ENCODE measurements at places on chromosomes 6 and 20. TPM values are rescaled to one million over a fixed set of nuclear protein-coding genes. Genes with fewer than 3 reads are reported as not detected.

Gene IL17F
- not detected for total RNA-seq

Gene CDK5RAP1
- total RNA-seq: 63.0 TPM

Gene SIRPG
- 28.0 TPM for total RNA-seq

Gene ZBTB46
- total RNA-seq: 0.34 TPM

Gene EYA2
- not detected for total RNA-seq

Gene OXT
- 1.1 TPM for total RNA-seq

GRCh38 chr6:32645047-32645703 is 8.0 kb downstream of the HLA-DQA1 start:
- H3K27me3 ChIP-seq: no peaks in the 10 kb centered on the region
- H3K27ac ChIP-seq: no peak overlapping the region
- H3K4me1 ChIP-seq: no peaks in the 10 kb centered on the region
- no peaks in the 10 kb centered on the region for H3K36me3 ChIP-seq
- no peak overlapping the region for H3K4me3 ChIP-seq

DNA sequence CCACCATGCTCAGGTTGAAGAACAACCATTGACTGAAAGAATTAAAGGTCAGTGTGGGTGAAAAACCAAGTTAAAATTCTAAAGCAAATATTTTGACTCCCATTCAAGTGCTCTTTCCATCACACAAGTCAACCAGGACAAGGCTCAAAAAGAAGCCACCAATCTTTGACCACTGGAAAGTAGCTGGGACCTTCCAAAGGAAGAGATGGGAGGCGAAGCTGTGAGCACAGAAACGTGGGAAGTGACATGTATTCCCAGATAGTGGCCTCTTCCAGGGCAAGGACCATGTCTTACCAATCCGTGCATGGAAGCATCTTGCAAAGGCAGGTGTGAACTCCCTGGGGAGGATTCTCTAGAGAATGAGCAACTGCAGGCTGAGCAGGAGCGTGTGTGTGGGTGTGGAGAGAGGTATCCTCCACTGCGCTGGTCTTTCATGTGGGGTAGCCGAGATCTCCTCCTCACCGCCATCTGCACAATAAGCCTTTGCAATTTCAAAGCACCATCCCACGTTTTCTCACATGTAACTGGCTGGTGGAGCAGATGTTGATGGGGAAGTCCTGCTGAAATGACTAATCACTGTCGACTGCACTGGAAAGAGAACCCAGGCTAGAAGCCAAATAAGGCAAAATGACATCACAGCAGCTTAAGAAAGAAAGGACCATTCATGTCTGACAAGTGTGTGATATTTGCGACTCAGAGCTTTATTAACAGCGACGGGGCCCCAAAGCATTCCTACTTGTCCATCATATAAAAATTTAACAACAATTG is 189.4 kb upstream of the RREB1 start:
- no peak overlapping the region for H3K4me3 ChIP-seq
- no peaks in the 10 kb centered on the region for H3K27me3 ChIP-seq
- no peak overlapping the region for H3K27ac ChIP-seq
- peak; percentile 55 for DNase-seq
- H3K4me1 ChIP-seq: peaks cover 9% of the 10 kb centered on the region

- H3K4me3 ChIP-seq: no peak overlapping the region
- no peaks in the 10 kb centered on the region for H3K36me3 ChIP-seq
- H3K27me3 ChIP-seq: no peaks in the 10 kb centered on the region
- H3K4me1 ChIP-seq: no peaks in the 10 kb centered on the region
Observed at GRCh38 chr6:115004204-115004603, 661.4 kb upstream of the HS3ST5 start.

- no peak overlapping the region for H3K4me3 ChIP-seq
- no peak for DNase-seq
- no peak overlapping the region for H3K27ac ChIP-seq
- H3K27me3 ChIP-seq: no peaks in the 10 kb centered on the region
Observed at GRCh38 chr6:87808005-87808757, 106.1 kb upstream of the AKIRIN2 start.

DNA sequence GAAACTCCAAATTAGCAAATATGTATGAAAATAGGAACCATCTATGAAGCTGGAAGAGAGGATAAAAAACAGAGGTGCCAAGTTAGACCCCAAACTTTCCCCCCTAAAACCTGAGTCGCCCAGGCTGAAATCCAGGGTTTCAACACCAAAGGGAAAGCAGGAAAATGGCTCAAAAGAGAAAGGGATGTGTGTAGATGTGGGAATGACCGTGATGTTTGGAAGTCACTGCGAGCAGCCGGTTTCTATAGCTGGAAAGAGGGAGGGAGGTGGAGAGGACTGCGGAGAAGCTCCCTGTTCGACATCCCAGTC is 4.5 kb downstream of the RING1 start:
- no peak overlapping the region for H3K27ac ChIP-seq
- H3K4me1 ChIP-seq: peaks cover 34% of the 10 kb centered on the region
- H3K27me3 ChIP-seq: no peaks in the 10 kb centered on the region
- H3K4me3 ChIP-seq: peak overlapping the region; percentile 42
- no peak for DNase-seq
- H3K36me3 ChIP-seq: peaks cover 19% of the 10 kb centered on the region

DNA sequence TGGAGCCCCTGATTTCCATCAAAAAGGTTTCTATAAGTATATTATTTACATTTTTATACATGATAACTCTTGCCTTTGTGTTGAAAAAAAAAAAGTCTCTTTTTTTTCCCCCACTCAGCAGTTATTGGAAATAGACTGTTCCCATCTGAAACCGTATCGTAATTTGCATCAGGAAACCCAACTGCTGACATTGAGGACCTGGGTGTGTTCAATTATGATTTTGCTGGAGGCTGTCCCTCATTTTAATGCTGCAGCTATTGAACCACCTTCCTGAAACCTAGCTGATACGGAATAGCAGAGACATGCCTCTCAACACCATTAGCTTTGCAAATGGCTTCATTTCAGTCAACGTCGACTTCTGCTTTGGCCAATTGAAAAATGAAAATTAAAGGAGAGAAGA is 98.9 kb downstream of the ZNF217 start:
- no peak overlapping the region for H3K4me3 ChIP-seq
- H3K27me3 ChIP-seq: no peaks in the 10 kb centered on the region
- no peak for DNase-seq
- H3K27ac ChIP-seq: no peak overlapping the region

DNA sequence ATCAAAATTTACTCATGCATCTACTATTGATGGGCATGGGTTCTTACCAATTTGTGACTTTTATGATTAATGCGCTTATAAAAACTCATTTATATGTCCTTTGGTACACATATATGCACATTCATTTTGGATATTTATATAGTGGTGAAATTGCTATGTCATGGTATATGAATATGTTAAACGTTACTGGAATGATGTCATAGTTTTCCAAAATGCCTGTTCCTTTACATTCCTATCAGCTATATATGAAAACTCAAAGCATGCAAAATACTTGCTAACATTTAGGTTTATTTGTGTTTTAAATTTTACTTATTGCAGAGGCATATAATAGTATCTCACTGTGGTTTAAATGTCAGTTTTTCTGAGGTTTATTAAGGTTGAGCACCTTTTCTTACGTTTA is 1403.1 kb downstream of the HACE1 start:
- H3K4me3 ChIP-seq: no peak overlapping the region
- H3K27me3 ChIP-seq: no peaks in the 10 kb centered on the region
- no peaks in the 10 kb centered on the region for H3K36me3 ChIP-seq
- DNase-seq: no peak
- H3K4me1 ChIP-seq: no peaks in the 10 kb centered on the region
- H3K27ac ChIP-seq: no peak overlapping the region

DNA sequence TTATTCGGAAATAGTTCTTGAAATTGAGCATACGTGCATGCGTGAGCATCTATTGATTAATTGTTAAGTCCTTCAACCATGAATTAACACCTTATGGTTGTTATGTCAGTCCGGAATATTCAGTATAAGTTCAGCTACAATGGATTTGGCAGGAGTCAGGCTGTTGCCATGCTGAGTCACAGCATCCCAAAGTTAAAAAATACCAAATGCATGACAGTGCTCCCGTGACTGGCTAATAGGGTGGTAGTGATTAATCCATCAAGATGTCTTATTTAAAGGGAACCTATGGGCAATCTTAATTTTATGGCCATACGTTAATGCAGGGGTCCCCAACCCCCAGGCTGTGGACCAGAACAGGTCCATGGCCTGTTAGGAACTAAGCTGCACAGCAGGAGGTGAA is 10.5 kb downstream of the RAE1 start:
- H3K4me1 ChIP-seq: no peaks in the 10 kb centered on the region
- H3K4me3 ChIP-seq: no peak overlapping the region
- DNase-seq: no peak
- no peaks in the 10 kb centered on the region for H3K27me3 ChIP-seq

- H3K27me3 ChIP-seq: no peaks in the 10 kb centered on the region
- no peak for DNase-seq
- H3K27ac ChIP-seq: no peak overlapping the region
- H3K4me3 ChIP-seq: no peak overlapping the region
- no peaks in the 10 kb centered on the region for H3K4me1 ChIP-seq
- no peaks in the 10 kb centered on the region for H3K36me3 ChIP-seq
Observed at GRCh38 chr6:162833776-162834175, 106.0 kb downstream of the PACRG start.

- no peak overlapping the region for H3K27ac ChIP-seq
- DNase-seq: no peak
- H3K36me3 ChIP-seq: no peaks in the 10 kb centered on the region
- no peak overlapping the region for H3K4me3 ChIP-seq
- no peaks in the 10 kb centered on the region for H3K4me1 ChIP-seq
Observed at GRCh38 chr6:29507319-29507718, 19.6 kb upstream of the MAS1L start.

GRCh38 chr6:128516514-128516898 is 3.9 kb downstream of the PTPRK start:
- DNase-seq: no peak
- H3K27ac ChIP-seq: no peak overlapping the region
- no peak overlapping the region for H3K4me3 ChIP-seq
- peaks cover 26% of the 10 kb centered on the region for H3K4me1 ChIP-seq
- H3K27me3 ChIP-seq: peaks cover 47% of the 10 kb centered on the region
- H3K36me3 ChIP-seq: no peaks in the 10 kb centered on the region

DNA sequence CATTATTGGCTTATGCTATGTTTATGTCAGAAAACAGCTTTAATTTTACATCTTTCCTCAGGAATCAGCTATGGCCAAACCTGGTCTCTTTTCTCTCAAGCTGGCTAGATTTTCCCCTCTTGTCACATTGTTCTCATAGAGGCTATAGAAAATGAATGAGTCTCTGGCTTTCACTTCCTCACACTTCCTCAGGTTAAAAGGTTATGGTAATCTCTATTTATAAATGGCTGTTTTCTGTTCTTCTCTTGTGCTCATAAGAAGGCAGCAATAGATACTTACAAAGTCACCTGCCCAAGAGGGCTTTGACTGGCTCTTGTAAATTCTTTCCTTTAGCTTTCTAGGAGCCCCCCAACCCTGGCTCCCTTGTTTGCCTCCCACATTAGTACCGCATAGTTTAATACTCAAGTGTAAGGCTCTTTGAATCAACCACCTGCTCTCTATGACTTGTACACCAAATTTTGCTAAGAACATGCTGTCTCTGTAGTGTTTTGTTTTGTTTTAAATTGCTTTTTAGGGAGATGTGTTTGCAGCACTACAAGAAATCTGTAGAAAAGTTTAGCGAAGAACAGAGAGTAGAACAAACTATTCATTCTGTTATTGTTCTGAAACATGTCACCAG is 897.4 kb upstream of the CITED2 start:
- no peaks in the 10 kb centered on the region for H3K4me1 ChIP-seq
- H3K27ac ChIP-seq: no peak overlapping the region
- H3K36me3 ChIP-seq: no peaks in the 10 kb centered on the region
- DNase-seq: no peak
- H3K4me3 ChIP-seq: no peak overlapping the region

DNA sequence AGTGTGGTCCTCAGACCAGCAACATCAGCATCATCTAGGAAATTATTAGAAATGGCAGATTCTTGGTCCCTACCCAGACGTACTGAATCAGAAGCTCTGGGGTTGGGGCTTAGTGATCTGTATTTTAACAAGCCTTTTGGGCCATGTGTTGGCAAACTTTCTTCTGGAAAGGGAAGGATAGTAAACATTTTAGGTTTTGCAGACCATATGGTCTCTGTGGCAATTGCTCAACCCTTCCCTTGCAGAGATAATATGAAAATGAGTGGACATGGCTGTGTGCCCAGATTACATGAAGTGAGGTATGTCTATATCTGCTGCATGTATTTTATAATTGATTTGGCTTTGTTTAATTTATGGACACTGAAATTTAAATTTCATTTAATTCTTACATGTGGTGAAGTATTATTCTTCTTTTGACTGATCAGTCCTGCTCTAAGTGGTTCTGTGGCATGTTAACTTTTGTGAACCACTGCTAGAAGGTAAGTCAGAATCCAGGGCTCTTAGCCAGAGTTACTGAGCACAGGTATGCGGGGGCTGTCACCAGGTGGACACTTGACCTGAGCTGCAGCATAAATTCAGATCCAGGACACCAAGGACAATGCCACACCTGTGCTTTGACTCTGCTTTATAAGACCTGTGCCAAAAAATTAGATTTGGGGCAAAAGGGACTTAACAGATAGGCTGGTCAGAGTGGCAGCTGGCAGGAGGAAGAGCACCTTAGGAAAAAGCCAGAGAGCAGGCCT is 43.2 kb downstream of the LY86 start:
- DNase-seq: no peak
- no peaks in the 10 kb centered on the region for H3K4me1 ChIP-seq
- no peak overlapping the region for H3K27ac ChIP-seq
- H3K36me3 ChIP-seq: no peaks in the 10 kb centered on the region
- no peak overlapping the region for H3K4me3 ChIP-seq

- no peak for DNase-seq
- no peaks in the 10 kb centered on the region for H3K27me3 ChIP-seq
- no peak overlapping the region for H3K27ac ChIP-seq
Observed at GRCh38 chr20:7090811-7091210, 323.3 kb downstream of the BMP2 start.

- no peak overlapping the region for H3K4me3 ChIP-seq
- H3K27me3 ChIP-seq: no peaks in the 10 kb centered on the region
- H3K36me3 ChIP-seq: no peaks in the 10 kb centered on the region
- no peak overlapping the region for H3K27ac ChIP-seq
Observed at GRCh38 chr6:163878698-163879097, 464.2 kb downstream of the QKI start.

- no peaks in the 10 kb centered on the region for H3K27me3 ChIP-seq
- no peaks in the 10 kb centered on the region for H3K36me3 ChIP-seq
- no peak overlapping the region for H3K4me3 ChIP-seq
- no peak overlapping the region for H3K27ac ChIP-seq
- peaks cover 3% of the 10 kb centered on the region for H3K4me1 ChIP-seq
Observed at GRCh38 chr6:70371454-70372105, 41.7 kb upstream of the FAM135A start.

DNA sequence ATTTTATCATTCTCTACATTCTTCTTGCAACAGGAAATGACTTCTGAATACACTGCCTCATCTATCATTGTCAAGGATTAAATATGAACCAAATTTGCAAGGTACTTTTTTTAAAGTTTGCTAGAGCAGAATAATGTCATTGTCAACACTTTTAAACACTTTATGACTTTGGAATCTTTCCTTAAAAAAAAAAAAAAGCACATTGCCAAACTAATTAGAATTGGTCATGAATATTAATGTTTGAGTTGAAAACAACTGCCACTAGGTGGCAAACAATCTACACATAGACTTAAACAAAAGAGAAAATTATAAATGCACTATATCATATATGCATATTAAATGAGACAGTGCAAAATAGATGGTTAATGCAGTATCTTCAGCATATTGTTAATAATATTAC is 32.5 kb upstream of the TMEM244 start:
- no peaks in the 10 kb centered on the region for H3K27me3 ChIP-seq
- no peak for DNase-seq
- no peak overlapping the region for H3K4me3 ChIP-seq
- H3K27ac ChIP-seq: no peak overlapping the region
- H3K4me1 ChIP-seq: no peaks in the 10 kb centered on the region
- no peaks in the 10 kb centered on the region for H3K36me3 ChIP-seq

GRCh38 chr6:109024784-109025183 is 69.9 kb downstream of the SESN1 start:
- peaks cover 15% of the 10 kb centered on the region for H3K4me1 ChIP-seq
- no peak for DNase-seq
- no peaks in the 10 kb centered on the region for H3K27me3 ChIP-seq
- H3K36me3 ChIP-seq: no peaks in the 10 kb centered on the region
- no peak overlapping the region for H3K27ac ChIP-seq
- H3K4me3 ChIP-seq: no peak overlapping the region
